Heart right ventricle (tissue), 16 donors: ENCODE measurements at places on chromosomes 6 and 20. TPM values are rescaled to one million over a fixed set of nuclear protein-coding genes. Genes with fewer than 3 reads are reported as not detected.

Gene TP53INP2
- 155 TPM for total RNA-seq

Gene FAM83C
- not detected for total RNA-seq

Gene FAM184A
- total RNA-seq: 0.41 TPM

Gene ENPP1
- total RNA-seq: 1.1 TPM

Gene PSMB8
- total RNA-seq: 15.2 TPM

Gene UNC5CL
- total RNA-seq: 0.49 TPM

Gene RPN2
- total RNA-seq: 95.0 TPM

Gene GJA1
- total RNA-seq: 210 TPM

Gene RSPO3
- total RNA-seq: 0.37 TPM

Gene OXT
- total RNA-seq: 1.3 TPM
